ENCODE measurements at places on chromosomes 5 and 9. TPM values are rescaled to one million over a fixed set of nuclear protein-coding genes. Genes with fewer than 3 reads are reported as not detected.
A peak's percentile ranks its signal among the peaks of the same experiment; 100 is the strongest.

The SV2C gene
- 0.35 TPM for total RNA-seq

- H3K4me1 ChIP-seq: no peaks in the 10 kb centered on the region
- no peak for DNase-seq
- no peak overlapping the region for H3K4me3 ChIP-seq
- H3K27ac ChIP-seq: no peak overlapping the region
These were observed 145.7 kb downstream of the CWC27 start for GRCh38 chr5:64914396-64914795.

The SNCB gene
- total RNA-seq: not detected

The FYB1 gene
- 6.1 TPM for total RNA-seq

- H3K4me3 ChIP-seq: no peak overlapping the region
- no peaks in the 10 kb centered on the region for H3K36me3 ChIP-seq
- H3K27me3 ChIP-seq: no peaks in the 10 kb centered on the region
- no peak overlapping the region for H3K27ac ChIP-seq
- no peak for DNase-seq
These were observed 9.7 kb downstream of the IPPK start for GRCh38 chr9:92660266-92660665.

DNA sequence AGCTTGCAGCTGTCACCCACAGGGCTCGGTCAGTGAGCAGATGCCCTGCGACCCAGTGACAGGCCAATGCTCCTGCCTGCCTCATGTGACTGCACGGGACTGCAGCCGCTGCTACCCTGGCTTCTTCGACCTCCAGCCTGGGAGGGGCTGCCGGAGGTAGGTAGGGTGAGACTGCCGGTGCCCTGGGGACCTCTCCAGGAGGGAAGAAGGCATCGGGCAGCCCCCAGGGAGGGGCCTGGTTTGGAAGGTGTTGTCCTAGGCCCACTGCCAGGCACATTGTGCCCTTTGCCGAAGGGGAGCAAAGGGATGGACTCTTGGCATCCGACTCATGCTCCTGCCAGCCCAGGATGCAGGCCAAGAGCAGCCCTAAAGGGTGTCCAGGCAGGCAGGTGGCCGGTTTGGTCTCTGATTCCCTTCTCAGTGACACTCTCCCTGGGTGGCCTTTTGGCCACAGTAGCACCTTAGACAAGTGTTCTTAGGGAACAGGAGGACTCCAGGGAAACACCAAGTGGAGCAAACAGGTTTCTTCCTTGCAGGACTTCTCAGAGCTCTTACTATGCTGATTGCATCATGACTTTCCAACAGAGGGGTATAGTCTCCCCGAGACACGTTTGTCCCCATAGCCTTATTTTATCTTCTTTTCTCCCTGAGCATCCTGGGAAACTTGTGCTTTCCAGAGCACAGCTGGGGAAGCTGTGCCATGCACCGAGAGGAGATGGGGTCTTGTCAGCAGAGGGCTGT is 28.1 kb upstream of the AIF1L start:
- H3K4me3 ChIP-seq: no peak overlapping the region
- DNase-seq: no peak
- H3K27me3 ChIP-seq: no peaks in the 10 kb centered on the region
- H3K27ac ChIP-seq: no peak overlapping the region
- H3K4me1 ChIP-seq: no peaks in the 10 kb centered on the region
- H3K36me3 ChIP-seq: no peaks in the 10 kb centered on the region

The CARD9 gene
- 1.2 TPM for total RNA-seq

GRCh38 chr5:133610489-133611356 is 1.6 kb downstream of the FSTL4 start:
- peak; percentile 48 for DNase-seq
- peaks cover 46% of the 10 kb centered on the region for H3K27me3 ChIP-seq
- peaks cover 8% of the 10 kb centered on the region for H3K4me1 ChIP-seq
- peak overlapping the region; percentile 41 for H3K4me3 ChIP-seq
- no peak overlapping the region for H3K27ac ChIP-seq

GRCh38 chr5:135218486-135218755 is 180.6 kb downstream of the MACROH2A1 start:
- no peaks in the 10 kb centered on the region for H3K4me1 ChIP-seq
- no peaks in the 10 kb centered on the region for H3K36me3 ChIP-seq
- H3K27me3 ChIP-seq: no peaks in the 10 kb centered on the region
- no peak overlapping the region for H3K4me3 ChIP-seq
- no peak overlapping the region for H3K27ac ChIP-seq
- no peak for DNase-seq

DNA sequence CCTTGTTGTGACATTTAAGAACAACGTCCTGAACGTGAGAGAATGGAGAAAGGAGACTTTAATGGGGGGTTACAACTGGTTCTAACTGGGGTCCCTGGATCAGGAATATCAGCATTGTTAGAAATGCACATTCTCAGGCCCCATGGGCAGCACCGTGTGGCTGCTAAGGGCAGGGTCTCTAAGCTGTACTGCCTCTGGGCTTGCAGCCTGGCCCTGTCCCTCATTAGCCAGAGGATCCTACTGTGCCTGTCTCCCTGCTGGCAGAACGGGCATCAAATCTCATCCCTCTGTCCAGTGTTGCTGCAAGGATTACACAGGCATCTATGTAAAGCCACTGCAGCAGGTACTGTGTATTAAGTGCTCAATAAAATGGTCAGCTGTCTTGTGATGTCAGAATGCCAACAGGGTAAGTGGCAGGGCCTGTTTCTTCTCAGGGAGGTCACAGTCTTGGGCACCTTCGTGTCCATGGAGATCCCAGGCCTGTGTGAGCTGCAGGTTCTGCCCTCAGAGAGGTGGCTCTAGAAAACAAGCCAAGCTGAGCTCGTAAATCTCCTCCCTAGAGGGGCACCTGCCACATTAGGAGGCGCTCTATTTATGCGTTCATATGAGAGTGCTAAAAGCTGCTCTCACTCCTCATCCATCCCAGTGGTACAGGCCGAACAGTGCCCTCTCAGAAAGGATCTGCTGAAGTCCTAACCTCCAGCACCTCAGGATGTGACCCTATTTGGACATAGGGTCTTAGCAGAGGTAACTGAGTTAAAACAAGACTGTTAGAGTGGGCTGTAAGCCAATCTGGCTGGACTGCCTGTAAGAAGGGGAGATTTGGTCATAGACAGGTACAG is 210.5 kb downstream of the GADD45G start:
- no peaks in the 10 kb centered on the region for H3K36me3 ChIP-seq
- no peak overlapping the region for H3K27ac ChIP-seq
- no peak overlapping the region for H3K4me3 ChIP-seq
- no peaks in the 10 kb centered on the region for H3K4me1 ChIP-seq
- no peak for DNase-seq
- no peaks in the 10 kb centered on the region for H3K27me3 ChIP-seq

The DMRT3 gene
- total RNA-seq: not detected

DNA sequence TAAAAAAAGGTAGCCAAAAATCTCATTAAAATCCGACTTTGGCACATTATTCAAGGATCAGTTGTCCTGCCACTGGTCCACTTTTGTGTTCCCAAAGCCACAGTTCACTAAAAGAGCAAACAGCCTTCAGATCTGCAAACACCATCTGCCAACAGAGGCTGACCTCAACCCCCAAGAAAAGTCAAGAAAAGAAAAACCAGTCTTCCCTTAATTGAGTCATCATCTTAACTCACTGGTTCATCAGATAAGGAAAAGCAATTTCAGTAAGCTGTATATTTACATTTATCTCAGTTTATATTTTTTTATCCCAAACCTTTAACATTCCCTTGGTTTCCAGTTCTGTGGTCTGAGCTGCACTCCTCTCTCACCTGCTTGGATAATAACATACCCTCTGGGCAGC is 21.2 kb downstream of the RASEF start:
- no peak overlapping the region for H3K27ac ChIP-seq
- no peak overlapping the region for H3K4me3 ChIP-seq

- H3K27me3 ChIP-seq: no peaks in the 10 kb centered on the region
- no peak overlapping the region for H3K27ac ChIP-seq
- DNase-seq: peak; percentile 89
- H3K36me3 ChIP-seq: no peaks in the 10 kb centered on the region
These were observed 31.4 kb downstream of the COL15A1 start for GRCh38 chr9:98974994-98975712.

DNA sequence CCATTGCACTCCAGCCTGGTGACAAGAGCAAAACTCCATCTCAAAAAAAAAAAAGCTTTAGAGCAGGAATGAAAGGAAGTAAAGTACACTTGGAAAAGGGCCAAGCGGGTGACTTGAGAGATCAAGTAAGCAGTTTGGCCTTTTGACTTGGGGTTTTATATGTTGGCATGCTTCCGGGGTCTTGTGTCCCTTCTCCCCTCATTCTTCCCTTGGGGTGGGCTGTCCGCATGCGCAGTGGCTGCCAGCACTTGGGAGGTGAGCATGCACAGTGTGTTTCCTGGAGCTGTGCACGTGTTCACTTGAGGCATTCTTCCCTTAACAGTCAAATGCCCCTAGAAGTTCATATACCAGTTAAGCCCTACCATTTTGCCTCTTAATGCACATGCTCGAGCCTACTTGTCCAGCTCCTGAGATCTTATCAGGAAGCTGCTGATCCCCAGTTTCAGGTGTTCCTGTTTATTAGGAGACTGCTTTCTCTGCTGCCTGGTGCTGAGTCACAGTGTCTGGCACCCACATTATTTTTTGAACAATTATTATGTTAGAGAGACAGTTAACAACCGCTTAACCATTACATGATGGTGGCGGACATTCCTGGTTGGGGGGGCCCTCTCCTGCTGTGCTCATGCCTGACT is 32.6 kb upstream of the PRRC2B start:
- H3K4me1 ChIP-seq: peaks cover 8% of the 10 kb centered on the region
- H3K27ac ChIP-seq: no peak overlapping the region
- no peaks in the 10 kb centered on the region for H3K27me3 ChIP-seq

DNA sequence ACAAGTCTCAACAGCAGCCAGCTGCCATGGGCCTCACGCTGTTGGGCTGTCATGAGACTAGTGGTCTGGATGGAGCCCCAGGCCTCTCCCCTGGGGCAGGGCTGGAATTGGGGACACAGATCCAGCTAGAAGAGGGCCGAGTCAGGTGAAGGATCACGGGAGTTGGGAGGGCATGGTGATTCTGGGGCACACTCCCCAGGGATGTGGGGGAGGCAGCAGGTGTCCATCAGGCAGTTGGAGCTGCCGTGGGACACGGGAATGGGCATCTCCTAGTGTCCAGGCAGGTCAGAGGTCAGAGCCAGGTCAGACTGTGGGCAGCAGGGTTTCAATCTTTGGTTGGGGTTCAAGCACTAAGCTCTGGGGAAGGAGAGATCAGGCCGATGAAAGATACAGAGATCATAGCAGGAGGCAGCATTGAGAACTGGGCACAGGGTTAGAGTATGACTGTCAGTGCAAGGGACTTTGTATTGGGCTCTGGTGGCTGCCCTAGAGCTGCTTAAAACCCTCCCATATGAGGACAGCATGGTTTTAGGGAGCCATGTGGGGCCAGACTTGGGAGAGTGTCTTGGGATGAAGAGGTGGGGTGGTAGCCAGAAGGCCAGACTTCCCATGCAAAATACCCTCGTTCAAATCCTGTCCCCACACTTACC is 59.2 kb downstream of the ARHGEF37 start:
- no peaks in the 10 kb centered on the region for H3K36me3 ChIP-seq
- peak overlapping the region; percentile 73 for H3K27ac ChIP-seq
- no peaks in the 10 kb centered on the region for H3K27me3 ChIP-seq
- DNase-seq: no peak

DNA sequence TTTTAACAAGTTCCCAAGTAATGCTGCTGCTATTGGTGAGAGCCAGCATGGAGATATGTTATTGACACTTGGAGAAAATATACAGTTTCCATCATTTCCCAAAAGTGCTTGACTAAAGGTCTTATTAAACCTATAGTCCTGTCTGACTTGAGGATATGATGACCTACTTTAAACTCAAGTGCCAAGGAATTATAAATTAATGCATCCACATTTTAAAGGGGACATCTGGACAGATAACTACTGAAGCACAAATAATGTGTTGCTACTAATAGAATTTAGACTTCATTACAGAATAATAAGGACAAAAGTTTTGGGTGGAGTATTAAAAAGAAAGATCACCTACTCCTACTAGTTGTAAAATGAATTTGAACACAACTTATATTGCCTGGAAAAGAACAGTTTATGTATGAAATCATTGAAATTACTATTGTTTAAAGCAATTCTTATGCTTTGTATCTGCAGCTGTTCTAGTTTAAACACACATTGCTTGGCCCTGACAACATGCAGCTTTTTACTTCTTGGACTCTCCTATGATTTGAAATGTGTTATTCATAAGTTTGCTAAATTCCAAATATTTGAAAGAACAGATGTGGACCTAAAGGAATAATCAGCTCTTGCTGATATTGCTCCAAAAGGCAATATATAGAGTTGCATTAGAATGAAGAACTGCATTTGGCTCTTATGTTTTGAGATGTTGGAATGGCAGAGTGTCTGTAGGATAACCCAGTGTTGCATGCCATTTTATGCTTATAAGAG is 73.4 kb downstream of the SGCD start:
- H3K27me3 ChIP-seq: no peaks in the 10 kb centered on the region
- no peaks in the 10 kb centered on the region for H3K36me3 ChIP-seq
- H3K4me1 ChIP-seq: no peaks in the 10 kb centered on the region
- no peak overlapping the region for H3K27ac ChIP-seq

The SLC24A2 gene
- total RNA-seq: 0.05 TPM

GRCh38 chr5:39190311-39191102 is 28.9 kb downstream of the FYB1 start:
- no peaks in the 10 kb centered on the region for H3K27me3 ChIP-seq
- no peaks in the 10 kb centered on the region for H3K4me1 ChIP-seq
- peak overlapping the region; percentile 10 for H3K27ac ChIP-seq
- DNase-seq: no peak

- no peak overlapping the region for H3K27ac ChIP-seq
- no peak for DNase-seq
- H3K4me1 ChIP-seq: peaks cover 16% of the 10 kb centered on the region
- H3K36me3 ChIP-seq: no peaks in the 10 kb centered on the region
- no peaks in the 10 kb centered on the region for H3K27me3 ChIP-seq
- no peak overlapping the region for H3K4me3 ChIP-seq
These were observed 62.8 kb upstream of the CPEB4 start for GRCh38 chr5:173825215-173825865.

The OTP gene
- total RNA-seq: not detected

The CDKN2B-AS1 gene
- 39.7 TPM for total RNA-seq

DNA sequence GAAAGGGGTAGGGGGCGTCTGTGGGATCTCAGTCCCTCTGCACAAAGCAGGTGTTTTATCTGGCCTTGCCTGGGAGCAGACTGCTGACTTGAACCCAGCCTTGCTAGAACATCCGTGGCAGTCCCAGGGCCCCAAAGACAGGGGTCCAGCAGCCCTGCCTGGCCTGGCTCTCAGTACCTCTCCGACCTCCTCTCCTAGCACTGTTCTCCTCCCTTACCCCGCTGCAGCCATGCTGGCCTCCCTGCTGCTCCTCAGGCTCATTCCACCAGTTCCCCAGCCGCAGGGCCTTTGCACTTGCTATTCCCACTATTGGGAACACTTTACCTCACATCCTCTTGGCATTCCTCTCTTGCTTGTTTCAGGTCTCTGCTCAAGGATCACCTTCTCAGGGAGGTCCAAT is 45.2 kb downstream of the DUSP1 start:
- no peak overlapping the region for H3K27ac ChIP-seq
- no peaks in the 10 kb centered on the region for H3K4me1 ChIP-seq
- H3K4me3 ChIP-seq: no peak overlapping the region
- no peaks in the 10 kb centered on the region for H3K27me3 ChIP-seq
- no peaks in the 10 kb centered on the region for H3K36me3 ChIP-seq
- DNase-seq: no peak

- DNase-seq: no peak
- H3K27me3 ChIP-seq: no peaks in the 10 kb centered on the region
- H3K36me3 ChIP-seq: no peaks in the 10 kb centered on the region
These were observed 195.2 kb downstream of the TAF11L14 start for GRCh38 chr5:17829456-17829855.
